ENCODE measurements at places on chromosomes 6 and 20.

DNA sequence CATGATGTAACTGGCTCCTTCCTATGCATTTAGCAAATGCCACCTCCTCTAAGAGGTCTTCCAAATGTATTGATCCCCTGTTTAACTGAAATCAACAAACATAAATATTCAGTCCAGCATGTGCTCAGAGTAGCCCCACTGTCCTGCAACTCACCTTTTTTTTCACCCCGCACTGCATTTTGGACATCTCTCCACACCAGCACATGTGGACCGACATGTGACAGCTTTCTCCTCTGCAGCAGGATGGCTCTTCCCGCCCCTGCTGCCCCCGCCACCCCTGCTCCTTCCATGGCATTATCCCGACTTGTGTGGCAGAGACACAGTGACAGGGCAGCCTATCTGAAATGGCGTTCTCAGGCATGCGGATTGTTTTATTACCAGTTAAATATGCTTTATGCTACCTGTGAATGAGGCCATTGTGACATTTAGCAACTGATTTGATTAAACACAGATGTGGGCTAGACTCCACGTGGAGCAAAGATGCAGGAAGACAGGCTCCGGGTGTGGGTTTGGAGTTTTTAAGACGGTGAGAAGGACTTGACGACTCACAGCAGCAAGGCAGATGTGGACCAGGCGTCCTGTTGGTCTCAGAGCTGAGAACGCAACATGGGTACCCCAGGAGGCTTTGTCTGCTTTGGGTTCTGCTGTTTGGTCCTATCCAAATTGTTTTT is 161.2 kb downstream of the EYA2 start:
- DNase-seq, result no peak

DNA sequence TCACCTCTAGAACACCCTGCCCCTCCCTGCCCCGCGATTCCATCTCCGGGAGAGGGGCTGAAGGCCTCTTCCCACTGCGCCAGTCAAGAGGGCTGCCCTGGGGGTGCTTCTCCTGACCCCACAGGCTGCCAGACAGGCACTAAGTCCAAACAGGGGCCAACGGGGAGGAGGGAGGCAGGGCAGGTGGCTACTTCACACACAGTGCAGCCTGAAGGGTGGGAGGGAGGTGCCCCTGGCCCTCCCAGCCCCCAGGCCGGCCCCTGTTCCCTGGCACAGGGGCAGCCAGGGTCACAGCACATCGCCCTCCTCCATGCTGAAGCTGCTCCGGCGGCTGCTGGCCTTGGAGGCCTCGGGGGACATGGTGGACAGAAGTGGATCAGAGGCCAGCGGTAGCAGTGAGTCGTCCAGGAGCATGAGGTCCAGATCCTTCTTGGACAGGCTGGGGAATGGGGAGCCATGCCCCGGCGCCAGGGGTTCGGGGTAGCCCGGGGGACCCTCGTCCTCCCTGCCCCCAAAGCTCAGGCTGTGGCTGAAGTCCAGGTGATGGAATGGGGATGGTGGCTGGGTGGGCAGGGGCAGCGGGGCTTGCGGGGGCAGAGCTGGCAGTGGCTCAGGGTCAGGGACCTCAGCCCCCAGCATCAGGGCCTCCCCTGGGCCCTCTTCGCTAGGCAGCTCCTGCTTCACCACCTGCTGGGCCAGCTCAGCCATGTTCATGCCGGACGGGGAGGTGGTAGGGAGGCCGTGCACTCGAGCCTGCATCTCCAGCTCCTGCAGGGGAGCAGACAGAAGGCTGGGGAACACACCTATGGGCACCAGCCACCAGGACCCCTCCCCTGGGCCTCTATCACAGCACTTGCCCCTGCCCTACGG is 46.3 kb downstream of the MDFI start:
- DNase-seq, result no peak

- no peak for DNase-seq
Measured at GRCh38 chr6:125197795-125198269, 44.3 kb downstream of the TPD52L1 start.

DNA sequence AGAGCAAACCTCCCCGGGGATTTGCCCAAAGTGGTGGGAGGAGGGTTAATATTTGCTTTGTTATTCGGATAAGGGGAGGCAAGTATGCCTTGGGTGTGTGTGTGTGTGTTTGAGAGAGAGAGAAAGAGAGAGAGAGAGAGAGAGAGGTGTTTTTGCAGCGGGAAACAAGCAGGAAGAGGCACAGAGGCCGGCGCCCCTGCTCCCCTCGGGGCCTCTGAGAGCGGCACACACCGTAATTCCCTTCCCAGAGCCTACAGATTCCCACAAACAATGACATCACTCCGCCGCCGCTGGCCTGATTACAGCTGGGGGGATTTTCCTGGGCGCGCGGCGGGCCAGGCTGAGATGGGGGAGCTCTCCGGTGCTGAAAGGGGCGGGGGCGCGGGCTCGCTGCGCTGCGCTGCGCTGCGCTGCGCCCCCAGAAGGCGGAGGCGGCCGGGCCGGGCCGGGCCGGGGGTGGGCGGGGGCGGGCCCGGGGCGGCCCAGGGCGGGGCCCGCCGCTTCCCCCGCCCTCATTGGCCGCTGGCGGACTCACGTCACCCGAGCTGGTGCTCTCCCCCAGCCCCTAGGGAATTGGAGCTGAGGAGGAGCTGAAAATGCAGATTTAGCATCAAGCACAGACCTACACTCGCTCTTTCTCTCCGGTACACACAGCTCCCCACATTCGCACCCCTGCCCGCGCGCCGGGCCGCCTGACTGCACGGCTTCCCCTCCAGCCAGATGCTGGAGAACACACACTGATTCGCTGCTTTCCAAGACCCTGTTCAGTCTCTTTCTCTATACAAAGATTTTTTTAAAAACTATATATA is at the start of gene PCSK2:
Gene PCSK2 (plus strand): TSS at position 631 of the 809 bp plus-strand sequence. CDS start 266 bp downstream, outside the sequence.
- no peak for DNase-seq

DNA sequence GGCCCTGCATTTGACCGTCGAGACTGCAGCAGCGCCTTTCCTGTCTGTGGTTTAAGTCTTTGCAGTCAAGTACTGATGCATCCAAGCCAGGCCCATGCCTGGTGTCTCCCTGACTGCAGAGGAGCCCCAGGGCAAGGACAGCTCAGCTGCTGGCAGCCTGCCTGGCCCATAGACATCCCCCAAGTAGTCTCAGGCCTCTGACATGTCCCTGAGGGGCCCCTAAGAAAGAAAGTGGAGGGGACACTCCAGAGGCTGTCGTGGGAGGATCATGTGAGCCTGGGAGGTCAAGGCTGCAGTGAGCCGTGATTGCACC is 18.0 kb downstream of the HRH3 start:
- DNase-seq, result no peak

DNA sequence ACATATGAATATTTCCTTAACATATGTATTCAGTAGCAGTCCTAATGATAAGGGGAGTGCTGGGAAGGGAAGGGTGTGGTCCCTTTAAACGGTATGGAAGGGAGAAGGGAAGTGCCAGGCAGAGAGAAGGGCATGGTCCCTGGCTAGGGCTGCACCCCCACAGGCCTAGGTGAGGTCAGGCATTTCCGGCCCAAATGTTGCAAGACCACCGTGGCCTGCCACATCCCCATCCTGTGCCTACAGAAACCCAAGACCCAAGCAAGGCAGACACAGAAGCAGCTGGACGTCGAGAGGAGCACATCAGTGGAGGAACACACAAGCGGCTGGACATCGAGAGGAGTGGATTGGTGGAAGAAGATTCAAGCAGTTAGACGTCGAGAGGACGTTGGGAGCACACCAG is 5.9 kb downstream of the RRAGD start:
- no peak for DNase-seq

DNA sequence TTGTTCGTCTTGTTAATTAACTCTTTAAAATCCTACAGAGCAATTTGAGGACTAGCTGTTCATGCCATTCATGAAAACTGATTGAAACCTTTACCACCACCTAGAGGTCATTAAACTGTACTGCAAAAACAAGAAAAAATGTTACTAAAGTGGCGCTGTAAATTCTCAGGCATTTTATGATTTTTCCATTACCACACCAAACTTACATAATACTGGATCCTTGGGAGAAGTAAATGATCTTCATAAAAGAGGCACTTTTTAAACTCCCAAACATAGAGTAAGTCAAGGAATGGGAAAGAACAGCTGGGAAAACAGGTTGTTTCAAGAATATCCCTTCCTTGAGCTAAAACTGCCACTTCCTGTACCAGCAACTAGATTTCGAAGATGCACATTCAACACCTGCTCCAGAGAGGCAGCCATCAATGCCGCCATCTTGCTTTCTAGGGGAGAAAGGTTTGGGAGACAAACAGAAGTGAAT is 54.3 kb downstream of the MYLIP start:
- DNase-seq, result peak; percentile 44

GRCh38 chr6:72246926-72247325 is 360.6 kb downstream of the RIMS1 start:
- DNase-seq, result no peak

DNA sequence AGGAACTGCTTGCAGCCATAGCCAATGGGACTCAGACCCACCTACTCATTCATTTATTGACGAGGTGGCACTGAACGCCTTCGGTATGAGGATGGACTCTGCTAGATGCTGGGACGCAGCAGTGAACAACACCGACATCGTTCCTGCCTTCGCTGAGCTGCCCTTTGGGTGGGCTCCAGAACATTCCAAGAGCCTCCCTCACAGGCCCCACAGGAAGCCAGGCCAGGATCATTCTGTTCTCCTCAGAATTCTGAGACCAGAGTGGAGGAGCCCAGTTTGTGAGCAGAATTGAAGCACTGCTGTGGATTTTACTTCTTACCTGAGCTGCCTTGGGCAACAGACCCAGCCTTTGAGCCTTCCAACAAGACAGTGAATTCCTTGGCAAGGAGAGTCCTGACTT is 82.1 kb downstream of the KCNB1 start:
- DNase-seq, result no peak

GRCh38 chr6:157285422-157285779 is 37.9 kb downstream of the TMEM242 start:
- DNase-seq, result no peak

DNA sequence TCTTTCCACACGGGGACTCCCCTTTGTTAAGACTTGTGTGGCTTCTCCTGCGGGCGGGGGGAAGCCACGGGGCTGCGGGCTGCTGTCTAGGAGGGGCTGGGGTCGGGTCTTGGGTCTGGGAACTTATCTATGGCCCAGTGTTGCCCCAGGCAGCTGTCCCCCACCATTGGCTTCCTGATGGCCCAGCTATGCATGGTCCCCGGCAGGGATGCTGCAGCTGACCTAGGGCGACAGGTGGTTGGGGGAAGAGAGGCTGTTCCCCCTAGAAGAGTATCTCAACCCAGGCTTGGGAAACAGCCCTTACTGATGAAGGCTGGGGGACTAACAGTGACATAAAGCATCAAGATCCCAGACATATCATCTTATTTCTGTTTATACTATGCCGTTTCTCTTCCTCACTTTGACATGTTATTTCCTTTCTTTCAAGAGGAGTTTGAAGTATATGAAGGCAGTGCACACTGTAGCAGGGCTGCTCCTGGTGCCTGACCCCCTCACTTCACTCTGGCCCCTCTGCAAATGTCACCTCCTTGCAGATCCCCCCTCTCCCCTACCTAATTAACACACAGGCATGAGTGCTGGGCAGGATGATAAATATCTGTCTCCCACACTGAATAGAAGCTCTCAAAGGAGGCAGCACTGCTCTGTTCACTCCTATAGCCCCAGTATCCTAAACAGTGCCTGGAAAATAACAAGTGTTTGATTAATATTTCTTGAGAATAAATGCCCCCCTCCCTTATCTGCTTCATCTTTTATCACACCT is 87.0 kb downstream of the HIVEP2 start:
- no peak for DNase-seq

DNA sequence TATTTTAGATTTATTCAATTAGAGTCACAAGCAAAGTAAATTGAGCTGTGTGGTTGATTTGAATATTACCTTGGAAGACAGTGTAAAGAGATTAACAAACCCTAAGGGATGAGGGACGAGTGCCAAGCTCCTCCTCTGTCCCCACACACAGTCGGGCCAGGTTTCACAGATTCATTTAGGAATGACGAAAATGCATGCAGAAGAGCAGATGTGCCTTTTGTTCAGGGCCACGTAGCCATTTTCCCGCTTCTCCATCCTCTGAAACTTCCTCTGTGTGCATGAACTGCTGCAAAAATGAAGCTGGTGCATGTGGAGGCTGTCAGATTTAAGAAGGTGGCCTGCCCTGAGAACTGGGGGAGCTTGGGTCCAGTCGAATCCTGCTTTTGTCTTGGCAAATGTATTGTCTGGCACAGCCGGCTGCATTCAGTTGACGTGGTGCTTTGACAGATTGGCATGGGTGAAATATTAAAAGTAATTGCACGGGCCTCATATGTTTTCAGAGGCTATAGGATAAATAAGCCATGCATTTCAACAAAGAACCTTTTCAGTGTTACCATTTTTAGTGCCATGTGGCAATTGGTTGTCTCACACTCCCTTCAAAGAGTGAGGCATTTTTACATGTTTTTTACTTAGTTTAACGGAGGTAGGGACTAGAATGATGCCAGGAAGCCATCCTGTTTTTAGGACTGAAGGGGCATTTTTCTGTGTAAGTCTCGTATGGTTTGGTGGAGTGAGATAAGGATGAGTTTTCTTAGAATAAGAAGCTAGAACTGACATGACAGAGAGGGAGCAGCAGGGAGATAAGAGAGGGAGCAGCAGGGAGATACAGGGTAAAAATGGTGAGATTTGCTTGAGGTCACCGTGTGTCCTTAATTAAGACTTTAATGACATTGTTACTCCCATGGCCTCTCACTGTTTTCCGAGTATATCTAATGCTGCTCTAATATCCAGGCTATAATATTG is 361.1 kb downstream of the NRN1 start:
- DNase-seq, result no peak

DNA sequence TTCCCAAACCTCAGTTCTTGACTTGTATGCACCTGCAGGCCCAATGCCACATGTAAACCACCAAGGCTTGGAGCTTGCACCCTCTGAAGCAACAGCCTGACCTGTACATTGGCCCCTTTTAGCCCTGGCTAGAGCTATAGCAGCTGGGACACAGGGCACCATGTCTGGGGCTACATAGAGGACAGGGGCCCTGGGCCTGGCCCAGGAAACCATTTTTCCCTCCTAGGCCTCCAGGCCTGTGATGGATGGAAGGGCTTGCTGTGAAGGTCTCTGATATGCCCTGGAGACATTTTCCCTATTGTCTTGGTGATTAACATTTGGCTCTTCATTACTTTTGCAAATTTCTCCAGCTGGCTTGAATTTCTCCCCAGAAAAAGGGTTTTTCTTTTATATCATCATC is 64.6 kb downstream of the SLC35F1 start:
- no peak for DNase-seq

GRCh38 chr20:58195047-58195446 is 33.4 kb downstream of the ANKRD60 start:
- no peak for DNase-seq

- no peak for DNase-seq
Measured at GRCh38 chr6:62102387-62102786, 183.6 kb downstream of the KHDRBS2 start.

GRCh38 chr6:166604911-166605310 is 18.4 kb upstream of the RAMACL start:
- DNase-seq, result no peak

GRCh38 chr6:127481628-127482027 is 22.4 kb upstream of the KIAA0408 start:
- no peak for DNase-seq

All from activated CD4-positive, alpha-beta T cell treated with anti-CD3 and anti-CD28 coated beads, Interleukin-2, amount 50 U/mL, for 16 hours (primary cell).